ENCODE measurements at places on chromosomes 2 and 18.

DNA sequence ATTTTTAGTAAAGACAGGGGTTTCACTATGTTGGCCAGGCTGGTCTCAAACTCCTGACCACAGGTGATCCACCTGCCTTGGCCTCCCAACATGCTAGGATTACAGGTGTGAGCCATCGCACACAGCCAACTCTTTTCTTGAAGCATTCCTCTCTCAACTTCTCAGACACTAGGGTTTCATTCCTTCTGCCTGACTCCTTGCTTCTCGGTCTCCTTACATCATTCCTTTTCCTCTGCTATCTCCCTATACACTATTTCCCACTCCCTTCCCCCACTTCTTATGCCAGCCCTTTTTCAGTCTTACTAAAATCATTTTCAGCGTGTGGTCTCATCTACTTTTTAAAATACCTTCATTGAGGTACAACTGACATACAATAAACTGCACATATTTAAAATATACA is 6.1 kb downstream of the SOS1 start:
- no peak for DNase-seq

GRCh38 chr2:8491296-8492027 is 190.4 kb upstream of the ID2 start:
- no peak for DNase-seq

DNA sequence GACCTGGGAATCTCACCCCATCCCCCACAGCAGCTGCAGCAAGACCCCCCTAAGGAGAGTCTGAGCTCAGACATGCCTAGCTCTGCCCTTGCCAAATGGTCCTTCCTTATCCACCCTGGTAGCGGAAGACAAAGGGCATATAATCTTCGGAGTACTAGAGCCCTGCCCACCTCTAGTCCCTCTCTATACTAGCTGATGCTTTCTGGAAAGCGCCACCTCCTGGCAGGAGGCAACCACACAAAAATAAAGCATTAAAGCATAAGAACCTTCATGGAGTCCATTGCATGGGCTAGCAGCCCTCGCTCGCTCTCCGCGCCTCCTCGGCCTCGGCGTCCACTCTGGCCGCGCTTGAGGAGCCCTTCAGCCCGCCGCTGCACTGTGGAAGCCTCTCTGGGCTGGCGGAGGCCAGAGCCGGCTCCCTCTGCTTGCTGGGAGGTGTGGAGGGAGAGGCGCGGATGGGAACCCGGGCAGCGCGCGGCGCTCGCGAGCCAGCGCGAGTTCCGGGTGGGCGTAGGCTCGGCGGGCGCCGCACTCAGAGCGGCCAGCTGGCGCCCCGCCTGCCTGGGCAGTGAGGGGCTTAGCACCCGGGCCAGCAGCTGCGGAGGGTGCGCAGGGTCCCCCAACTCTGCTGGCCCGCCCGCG is 941.2 kb downstream of the SUCLG1 start:
- no peak for DNase-seq

- DNase-seq, result no peak
Observed at GRCh38 chr18:22591222-22591621, 173.5 kb upstream of the CTAGE1 start.

GRCh38 chr2:8598295-8599165 is 83.3 kb upstream of the ID2 start:
- no peak for DNase-seq

DNA sequence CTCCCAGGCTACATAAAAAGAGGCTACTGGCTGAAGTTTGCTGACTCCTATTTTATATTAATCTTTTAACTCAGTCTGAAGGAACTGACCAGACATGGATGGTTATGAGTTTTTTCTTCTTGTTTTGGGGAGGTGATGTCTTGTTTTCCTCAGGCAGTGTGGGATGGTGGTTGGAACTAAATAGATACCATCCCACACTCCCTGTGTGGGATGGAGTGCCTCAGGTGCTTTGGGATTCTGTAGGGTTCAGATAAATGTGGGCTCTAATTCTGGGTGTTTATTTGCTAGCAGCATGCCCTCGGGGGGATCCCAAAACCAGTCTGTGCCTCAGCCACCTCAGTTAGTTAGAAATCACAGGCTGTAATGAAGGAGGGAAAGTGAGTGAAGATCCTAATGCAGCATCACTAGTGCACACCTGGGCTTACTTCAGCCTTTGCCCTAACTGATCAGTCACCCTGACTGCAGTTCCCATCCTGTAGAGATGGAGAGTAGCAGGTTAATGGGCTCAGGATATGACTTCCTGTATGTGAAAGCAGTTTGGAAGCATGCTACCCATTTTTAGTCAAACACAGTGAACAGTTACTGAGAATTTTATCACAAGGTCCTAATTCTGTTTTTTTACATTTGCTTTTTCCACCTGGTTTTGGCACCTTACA is 132.2 kb downstream of the SPTBN1 start:
- DNase-seq, result no peak

GRCh38 chr18:53756610-53756972 is 467.9 kb downstream of the MBD2 start:
- no peak for DNase-seq

- DNase-seq, result no peak
Observed at GRCh38 chr2:232593982-232594381, 39.4 kb upstream of the EFHD1 start.

GRCh38 chr2:239978411-239978810 is 46.7 kb downstream of the NDUFA10 start:
- DNase-seq, result no peak

DNA sequence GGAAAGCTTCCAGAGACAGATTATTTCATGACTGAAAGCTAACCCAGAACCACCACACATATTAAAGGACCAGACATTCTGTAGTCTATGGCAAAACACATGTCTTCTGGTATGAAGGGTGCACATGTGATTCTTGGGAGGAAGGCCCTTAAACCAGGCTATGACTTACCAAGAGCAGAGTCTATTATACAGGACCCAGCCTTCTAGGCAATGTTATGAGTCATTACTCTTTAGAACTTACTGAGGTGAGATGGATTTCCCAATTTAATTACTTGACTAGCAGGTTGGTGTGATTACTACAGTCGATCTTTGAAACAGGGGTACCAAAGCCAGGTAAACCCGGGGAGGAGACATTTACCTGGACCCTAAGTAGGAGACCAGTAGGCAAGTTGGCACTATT is 350.8 kb downstream of the TRIB2 start:
- no peak for DNase-seq

DNA sequence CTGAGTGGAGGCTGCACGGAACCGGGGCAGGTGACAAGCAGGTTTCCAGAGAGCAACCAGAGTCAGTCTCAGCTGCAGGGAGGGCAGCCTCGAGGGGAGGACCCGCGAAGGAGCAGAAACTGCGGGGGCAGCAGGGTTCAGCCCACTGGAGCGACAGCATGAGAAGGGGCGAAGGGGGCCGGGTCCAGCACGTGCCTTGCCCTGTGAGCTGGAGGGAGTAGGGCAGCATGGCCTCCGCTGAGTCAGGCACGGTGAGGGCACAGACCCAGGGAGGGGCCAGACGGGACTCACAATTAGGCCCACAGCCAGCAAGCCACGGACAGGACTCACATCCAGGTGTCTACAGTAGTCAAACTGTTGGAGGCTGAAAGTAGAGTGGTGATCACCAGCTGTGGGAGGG is 22.7 kb upstream of the ATP9B start:
- DNase-seq, result no peak

GRCh38 chr2:12001621-12002020 is 255.2 kb downstream of the LPIN1 start:
- DNase-seq, result no peak

DNA sequence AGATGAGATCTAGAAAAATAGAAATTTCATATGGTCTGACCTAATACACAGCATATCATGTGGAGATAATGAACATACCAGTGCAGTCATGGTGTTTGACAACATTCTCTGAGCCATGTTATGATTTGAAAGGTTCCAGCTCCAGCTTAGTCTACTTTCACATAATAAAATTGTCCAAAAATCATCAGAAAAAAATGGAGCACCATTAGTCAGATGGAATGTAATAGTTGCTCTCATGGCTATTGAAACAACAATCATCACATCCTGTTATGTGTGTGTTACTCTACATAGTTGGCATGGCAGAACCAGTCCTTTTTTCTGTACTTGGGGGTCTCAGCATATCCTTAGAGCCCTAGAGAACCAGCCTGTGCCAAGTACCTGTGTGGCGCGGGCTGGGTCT is 678.9 kb upstream of the FANCL start:
- no peak for DNase-seq

GRCh38 chr2:170465241-170465640 is 249.9 kb upstream of the SP5 start:
- DNase-seq, result no peak

GRCh38 chr2:120300385-120300784 is 45.6 kb upstream of the INHBB start:
- no peak for DNase-seq

- no peak for DNase-seq
Observed at GRCh38 chr2:4090668-4091630, 387.6 kb downstream of the DCDC2C start.

DNA sequence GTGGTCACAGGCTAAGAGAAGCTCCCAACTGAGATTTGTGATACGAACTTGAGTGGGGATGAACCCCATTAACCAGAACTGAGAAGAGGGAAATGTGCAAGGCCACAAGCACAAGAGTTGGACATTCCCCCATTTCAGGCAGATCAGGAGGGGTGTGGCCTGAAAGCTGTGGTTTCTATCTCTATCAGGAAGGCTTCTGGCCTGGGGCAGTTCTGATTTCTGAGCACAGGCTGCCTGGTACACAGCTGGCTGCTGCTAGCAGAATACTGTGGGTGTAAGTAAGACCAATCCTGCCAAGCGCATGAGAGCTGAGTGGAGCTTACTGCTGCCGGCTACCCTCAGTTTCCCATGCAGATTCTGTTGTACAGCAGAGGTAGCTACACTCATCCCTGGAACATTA is 484.6 kb downstream of the SATB2 start:
- no peak for DNase-seq

DNA sequence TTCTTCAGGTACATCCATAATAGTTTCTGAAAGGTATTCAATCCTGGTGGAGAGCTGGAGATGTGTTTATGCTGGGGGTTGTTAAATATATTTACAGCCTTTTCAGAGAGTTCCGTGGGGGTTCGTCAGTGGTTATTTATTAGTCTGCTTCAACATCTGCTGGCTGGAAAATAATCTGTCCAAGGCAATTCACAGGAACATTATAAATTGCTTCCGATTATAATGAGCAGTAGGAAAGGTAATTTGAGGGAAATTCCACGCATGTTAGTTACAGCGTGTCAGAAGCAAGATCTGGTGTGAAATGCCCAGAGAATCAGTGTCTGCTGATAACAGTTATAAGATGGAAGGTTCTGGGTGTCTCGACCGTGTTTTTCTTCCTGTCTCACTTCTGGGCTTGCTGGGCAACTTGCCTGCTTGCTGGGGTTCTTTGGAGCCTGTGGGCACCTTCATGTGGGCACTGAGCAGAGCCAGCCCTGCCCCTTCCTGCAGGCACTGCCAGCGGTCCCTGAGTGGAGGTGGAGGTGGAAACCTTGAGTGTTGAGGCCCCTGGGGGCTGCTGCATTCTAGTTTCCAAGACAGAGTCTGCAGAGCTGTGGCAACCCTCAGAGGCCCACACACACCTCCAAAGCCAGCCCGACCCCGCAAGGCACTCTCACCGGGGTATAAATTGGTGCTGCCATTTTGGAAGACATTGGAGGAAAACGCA is 185.7 kb downstream of the FAM210A start:
- no peak for DNase-seq

- no peak for DNase-seq
Observed at GRCh38 chr2:144156736-144157640, 362.9 kb downstream of the ZEB2 start.

DNA sequence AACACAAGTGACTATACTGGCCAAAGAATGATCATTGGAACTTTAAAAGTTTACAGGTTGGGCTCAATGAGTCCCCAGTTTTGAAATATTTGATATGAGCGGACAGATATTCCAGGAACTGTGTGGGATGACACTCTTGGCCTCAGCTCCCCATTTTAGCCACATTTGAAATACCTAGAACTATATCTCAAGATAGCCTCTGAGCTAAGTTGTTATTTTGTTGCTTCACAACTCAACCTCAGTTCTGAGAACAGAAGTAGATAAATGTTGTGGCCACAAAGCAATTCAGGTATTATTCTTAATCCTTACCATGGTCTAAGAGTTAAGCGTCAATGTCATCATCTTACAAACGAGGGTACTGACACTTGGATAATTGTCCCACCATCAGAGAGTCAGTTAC is 172.2 kb upstream of the SETBP1 start:
- no peak for DNase-seq

DNA sequence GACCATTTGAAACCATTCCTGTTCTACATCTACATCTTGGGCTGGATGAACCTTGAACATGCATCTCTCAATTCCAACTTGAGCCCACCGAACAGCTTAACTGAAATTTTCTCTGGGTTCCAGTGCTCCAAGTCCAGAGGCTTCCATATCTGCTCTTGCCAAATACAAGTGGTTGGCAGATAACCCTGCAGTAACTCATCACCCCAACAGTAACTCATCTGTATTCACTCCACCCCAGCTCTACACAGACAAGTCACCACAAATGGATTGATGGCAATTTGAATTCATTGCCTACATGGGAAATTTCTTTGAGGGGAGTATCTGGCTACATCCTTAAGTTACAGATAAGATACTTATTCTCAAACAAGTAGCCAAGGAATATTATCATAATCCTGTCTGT is 502.4 kb upstream of the TNP1 start:
- no peak for DNase-seq

- no peak for DNase-seq
Observed at GRCh38 chr18:56696966-56697365, 45.8 kb downstream of the WDR7 start.

GRCh38 chr2:102801098-102801718 is 39.4 kb downstream of the TMEM182 start:
- no peak for DNase-seq

GRCh38 chr2:88281302-88282217 is 111.4 kb downstream of the THNSL2 start:
- no peak for DNase-seq

Measured in CD4-positive, alpha-beta T cell treated with Interleukin-15 for 4 hours (primary cell).